ENCODE measurements at places on chromosomes 1 and 21.

DNA sequence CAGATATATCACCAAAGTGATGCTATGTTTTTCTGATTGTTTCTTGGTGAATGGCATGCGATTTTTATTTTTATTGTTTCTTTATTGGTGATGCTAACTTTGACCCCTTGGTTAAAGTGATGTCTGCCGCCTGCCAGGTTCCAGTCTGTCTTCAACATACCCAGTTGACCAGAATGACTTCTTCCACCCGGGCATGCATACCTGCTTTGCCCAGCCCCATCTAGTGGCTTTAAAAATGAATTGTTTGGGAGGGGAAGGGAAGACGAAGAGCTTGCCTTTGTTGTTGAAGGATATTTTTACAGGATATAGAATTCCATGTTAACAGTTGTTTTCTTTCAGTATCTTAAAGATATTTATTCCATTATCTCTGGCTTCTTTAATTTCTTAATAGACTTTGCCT, 65.1 kb downstream of the ATG4C start:
- no peak for DNase-seq

- DNase-seq: peak; percentile 68
Observed at GRCh38 chr1:3910857-3911845, 11.1 kb upstream of the C1orf174 start.

DNA sequence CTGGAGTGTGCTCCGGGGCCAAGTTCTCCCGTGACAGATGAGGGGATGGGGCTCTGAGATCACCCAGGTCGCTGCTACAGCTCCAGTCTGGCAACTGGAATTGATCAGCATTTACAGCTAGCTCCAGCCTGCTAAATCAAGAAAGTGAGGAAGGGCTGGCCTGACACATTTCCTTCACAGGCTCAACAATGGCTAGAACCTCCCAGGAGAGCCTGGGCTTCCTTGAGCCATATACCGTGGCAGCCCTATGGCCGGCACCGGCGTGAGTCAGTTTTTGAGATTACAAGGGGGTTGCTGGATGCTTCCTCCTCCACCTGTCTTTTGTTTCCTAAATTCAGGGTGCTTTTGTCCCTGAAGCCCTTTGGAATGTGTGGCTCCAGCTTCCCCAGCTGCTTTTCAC, 104.2 kb downstream of the ETS2 start:
- no peak for DNase-seq

GRCh38 chr21:28884481-28884880, 108.2 kb downstream of the LTN1 start:
- DNase-seq: no peak

- no peak for DNase-seq
Observed at GRCh38 chr1:19651141-19651737, 7.1 kb downstream of the NBL1 start.

- peak; percentile 71 for DNase-seq
Observed at GRCh38 chr1:214328770-214329469, 48.0 kb downstream of the SMYD2 start.

All from activated T-cell treated with anti-CD3 and anti-CD28 coated beads for 4 hours (primary cell).